Activated T-helper 1 cell treated with Interleukin-2 at 50 U/mL for 16 hours (primary cell): ENCODE measurements at places on chromosomes 5 and 9.

GRCh38 chr9:127884427-127884911, 7.0 kb upstream of the AK1 start:
- DNase-seq: no peak

- DNase-seq: no peak
Observed at GRCh38 chr9:125472926-125473701, 211.5 kb downstream of the GAPVD1 start.

- DNase-seq: no peak
Observed at GRCh38 chr5:32933692-32934091, 222.6 kb downstream of the NPR3 start.

- DNase-seq: no peak
Observed at GRCh38 chr9:125544988-125545651, 161.9 kb downstream of the MAPKAP1 start.

DNA sequence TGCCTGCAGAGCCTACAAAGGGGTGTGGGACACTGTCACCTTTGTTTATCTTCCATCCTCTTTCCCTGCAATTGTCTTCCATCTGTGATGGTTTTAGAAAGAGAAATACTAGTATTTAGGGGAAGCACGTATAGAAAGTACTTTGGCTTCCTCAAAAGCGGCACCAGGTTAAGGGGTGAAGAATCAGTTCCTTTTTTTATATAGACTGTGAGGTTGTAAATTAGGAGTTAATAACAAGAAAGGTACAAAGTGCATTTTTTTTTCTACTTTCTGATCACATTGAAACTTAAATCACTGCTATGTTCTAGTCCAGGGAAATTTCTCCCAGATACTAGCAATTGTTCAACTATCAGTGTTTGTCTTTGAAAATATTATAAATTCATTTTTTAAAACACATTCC, 219.3 kb downstream of the CEMIP2 start:
- DNase-seq: no peak

DNA sequence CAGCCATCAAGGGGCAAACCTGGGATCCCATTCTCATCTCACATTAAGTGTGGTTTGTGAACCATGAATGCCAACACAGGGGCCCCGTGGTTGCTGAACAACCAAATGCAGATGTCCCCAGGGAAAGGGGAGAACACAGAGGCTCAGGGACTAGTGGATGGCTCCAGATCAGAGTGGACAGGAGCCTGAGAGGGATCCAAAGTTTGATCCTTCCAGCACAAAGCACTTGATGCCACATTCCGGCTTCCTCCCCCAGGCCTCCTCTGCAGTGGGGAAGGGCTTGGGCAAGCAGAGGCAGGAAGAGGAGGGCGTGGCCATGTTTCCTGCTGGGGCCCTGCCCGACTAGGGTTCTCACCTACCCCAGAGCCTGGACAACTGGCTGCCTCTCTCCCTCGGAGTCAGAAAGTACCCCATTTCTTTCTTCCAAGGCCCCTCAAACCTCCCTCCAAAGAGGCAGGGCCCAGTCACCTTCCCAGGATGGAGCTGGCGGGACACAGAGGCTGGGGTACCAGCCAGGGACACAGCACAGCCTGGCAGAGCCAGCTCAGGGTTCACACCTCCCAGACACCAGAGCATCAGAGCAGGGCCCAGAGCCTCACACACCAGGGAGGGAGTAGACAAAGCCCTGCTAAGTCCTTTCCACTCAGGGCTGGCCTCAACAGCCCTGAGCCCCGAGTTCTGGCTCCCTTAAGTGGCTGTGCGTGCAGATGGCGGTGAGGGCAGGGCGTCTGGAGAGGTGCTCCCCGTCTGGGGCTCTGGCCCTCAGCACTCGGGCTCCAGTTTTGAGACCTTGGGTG, 4.3 kb upstream of the RNF44 start:
- DNase-seq: peak; percentile 71

- DNase-seq: no peak
Observed at GRCh38 chr9:91273853-91274552, 87.7 kb downstream of the AUH start.

DNA sequence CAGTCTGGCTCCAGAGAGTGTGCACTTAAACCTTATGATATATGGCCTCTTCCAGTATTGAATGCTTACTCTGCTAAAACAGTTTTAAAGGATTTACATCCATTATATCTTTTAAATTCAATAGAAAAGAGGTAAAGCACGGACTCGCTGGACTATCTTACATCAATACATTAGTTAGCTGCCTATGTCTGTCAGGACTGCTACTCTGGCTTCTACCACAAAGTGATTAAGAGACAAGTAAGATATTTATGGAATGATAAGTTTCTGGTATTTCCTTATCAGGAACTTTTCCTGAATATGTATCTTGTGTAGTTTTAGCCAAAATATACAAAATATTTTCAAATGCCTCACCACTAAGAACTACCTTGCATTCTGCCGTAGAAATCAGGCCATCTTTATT, 295.1 kb downstream of the ISL1 start:
- no peak for DNase-seq

GRCh38 chr5:86155796-86156195, 461.9 kb upstream of the COX7C start:
- no peak for DNase-seq
